WTC11 (cell line): ENCODE measurements at places on chromosomes 11 and 22. TPM values are rescaled to one million over a fixed set of nuclear protein-coding genes. Genes with fewer than 3 reads are reported as not detected.

Gene SORL1
- 78.1 to 87.1 TPM (median 78.1 TPM) in 3 replicates for total RNA-seq

GRCh38 chr11:12199231-12199948, 89.0 kb downstream of the MICAL2 start:
- H3K27ac ChIP-seq = no peak overlapping the region
- no peak overlapping the region for H3K4me3 ChIP-seq
- DNase-seq = no peak
- H3K36me3 ChIP-seq = no peaks in the 10 kb centered on the region
- H3K4me1 ChIP-seq = no peaks in the 10 kb centered on the region

- H3K4me3 ChIP-seq = no peak overlapping the region
- no peaks in the 10 kb centered on the region for H3K36me3 ChIP-seq
- H3K27me3 ChIP-seq = no peaks in the 10 kb centered on the region
- H3K27ac ChIP-seq = no peak overlapping the region
- DNase-seq = no peak
- peaks cover 11% of the 10 kb centered on the region for H3K4me1 ChIP-seq
Measured at GRCh38 chr11:105004021-105004420, 18.9 kb downstream of the CASP5 start.

DNA sequence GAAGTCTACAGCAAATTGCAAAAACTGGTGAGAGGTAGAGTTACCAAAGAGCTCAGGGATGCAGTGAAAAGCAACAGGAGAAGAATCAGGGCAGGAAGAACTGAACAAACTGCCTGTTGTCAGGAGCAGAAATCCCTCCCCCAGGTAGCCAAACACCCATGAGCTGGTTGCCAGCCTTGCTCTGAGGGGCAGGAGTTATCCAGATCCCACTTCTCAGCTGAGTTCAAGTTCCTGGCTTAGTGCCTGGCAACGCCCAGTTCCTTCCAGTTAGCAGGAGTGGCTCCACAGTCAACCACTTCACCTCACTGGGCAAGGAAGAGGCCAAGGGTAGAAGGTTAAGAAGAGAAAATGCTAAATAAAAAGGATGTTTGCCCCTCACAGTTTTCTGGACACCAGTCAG, 1.9 kb upstream of the MPZL2 start:
- no peak for DNase-seq
- H3K4me1 ChIP-seq = peaks cover 35% of the 10 kb centered on the region
- H3K4me3 ChIP-seq = no peak overlapping the region
- H3K36me3 ChIP-seq = no peaks in the 10 kb centered on the region
- H3K27ac ChIP-seq = no peak overlapping the region
